ENCODE measurements at places on chromosomes 4 and X.

- DNase-seq = no peak
Observed at GRCh38 chrX:31240982-31241381, 169.1 kb upstream of the FTHL17 start.

- DNase-seq = no peak
Observed at GRCh38 chr4:138688408-138689085, 327.0 kb upstream of the NOCT start.

GRCh38 chrX:150332023-150332422, 31.1 kb upstream of the MAMLD1 start:
- DNase-seq = no peak

- DNase-seq = no peak
Observed at GRCh38 chr4:102438396-102439235, 62.5 kb upstream of the NFKB1 start.

DNA sequence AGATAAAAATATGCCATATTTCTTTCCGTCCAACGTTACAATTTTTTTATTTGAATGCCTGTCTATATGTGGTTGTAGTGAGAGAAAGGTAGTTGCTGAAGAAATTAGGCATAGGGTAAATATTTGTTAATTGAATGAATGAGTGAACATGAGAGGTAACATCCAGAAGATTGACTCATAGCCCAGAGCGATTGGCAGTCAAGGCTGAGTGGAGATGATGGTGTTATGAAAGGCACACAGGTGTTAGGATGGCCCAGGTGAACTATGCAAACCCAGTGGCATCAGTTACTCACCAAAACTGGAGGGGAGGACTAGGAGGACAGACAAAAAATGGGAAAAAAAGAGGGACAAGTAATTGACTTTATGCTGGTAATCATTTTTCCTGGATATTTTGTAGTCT, 31.7 kb upstream of the SPRY1 start:
- DNase-seq = no peak

GRCh38 chr4:2082118-2082517, 23.0 kb downstream of the NAT8L start:
- DNase-seq = no peak

GRCh38 chr4:4640692-4641091, 98.8 kb upstream of the STX18 start:
- no peak for DNase-seq

GRCh38 chrX:154750301-154751202, at the start of gene GAB3:
GAB3 (minus strand) TSS chrX:154751077; CDS start chrX:154751025, 52 bp downstream.
- DNase-seq = peak; percentile 63

DNA sequence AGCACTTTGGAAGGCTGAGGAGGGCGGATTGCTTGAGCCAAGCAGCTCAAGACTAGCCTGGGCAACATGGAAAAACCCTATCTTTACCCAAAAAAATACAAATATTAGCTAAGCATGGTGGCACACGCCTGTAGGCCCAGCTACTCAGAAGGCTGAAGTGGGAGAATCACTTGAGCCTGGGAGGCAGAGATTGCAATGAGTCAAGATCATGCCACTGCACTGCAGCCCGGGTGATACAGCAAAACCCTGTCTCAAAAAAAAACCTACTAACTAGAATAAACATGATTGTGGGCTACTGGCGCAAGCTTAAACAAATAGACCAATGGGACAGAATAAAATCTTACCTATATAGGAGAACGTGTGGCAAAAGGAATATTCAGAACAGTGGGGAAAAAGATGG, 7.3 kb downstream of the CDKL2 start:
- DNase-seq = no peak

- DNase-seq = no peak
Observed at GRCh38 chr4:26839534-26839951, 21.1 kb upstream of the STIM2 start.

DNA sequence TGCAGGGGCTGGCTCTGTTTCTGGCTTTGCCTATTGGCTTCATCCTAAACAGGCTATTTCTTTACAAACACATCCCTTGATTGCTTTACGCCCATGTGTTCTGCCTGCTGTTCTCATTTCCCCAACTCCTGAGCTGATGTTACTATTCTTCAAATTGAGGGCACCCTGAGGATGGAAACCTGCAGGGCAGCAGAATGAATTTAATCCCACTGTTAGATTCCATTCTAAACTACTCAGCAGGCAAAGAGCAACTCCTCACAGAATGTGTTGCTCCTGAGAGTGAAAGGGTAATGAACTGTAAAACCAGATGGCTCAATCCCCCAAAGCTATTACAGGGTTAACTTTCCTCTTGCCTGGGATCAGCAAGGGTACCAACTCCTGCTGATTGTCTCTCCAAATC, 75.7 kb downstream of the ANKRD50 start:
- DNase-seq = no peak

DNA sequence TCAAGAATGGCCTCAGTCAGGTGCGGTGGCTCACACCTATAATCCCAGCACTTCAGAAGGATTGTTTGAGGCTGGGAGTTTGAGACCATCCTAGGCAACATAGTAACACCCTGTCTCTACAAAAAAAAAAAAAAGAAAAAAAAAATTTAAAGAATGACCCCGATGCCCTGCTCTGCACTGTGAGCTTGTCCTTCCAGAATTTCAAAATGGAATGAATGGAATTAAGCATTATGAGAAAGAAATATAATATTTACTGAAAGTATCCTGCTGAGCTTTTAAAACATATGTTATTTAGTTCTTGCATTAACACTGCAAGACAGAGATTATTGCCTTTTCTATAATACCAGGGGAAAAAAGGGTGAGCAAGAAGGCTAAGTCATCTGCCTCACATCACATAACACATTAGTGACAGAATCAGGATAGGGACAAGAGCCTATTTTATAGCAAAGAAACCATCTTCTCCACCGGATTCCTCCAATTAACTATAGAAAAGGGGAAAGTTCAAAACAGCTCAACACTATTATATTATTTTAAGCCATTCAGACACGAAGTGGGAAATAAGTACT, 41.9 kb upstream of the GAB1 start:
- no peak for DNase-seq

GRCh38 chrX:11555759-11556158, 110.0 kb downstream of the ARHGAP6 start:
- DNase-seq = no peak

- no peak for DNase-seq
Observed at GRCh38 chr4:119490335-119490734, 138.3 kb downstream of the PDE5A start.

GRCh38 chr4:139458543-139458942, 4.6 kb downstream of the RAB33B start:
- DNase-seq = no peak

DNA sequence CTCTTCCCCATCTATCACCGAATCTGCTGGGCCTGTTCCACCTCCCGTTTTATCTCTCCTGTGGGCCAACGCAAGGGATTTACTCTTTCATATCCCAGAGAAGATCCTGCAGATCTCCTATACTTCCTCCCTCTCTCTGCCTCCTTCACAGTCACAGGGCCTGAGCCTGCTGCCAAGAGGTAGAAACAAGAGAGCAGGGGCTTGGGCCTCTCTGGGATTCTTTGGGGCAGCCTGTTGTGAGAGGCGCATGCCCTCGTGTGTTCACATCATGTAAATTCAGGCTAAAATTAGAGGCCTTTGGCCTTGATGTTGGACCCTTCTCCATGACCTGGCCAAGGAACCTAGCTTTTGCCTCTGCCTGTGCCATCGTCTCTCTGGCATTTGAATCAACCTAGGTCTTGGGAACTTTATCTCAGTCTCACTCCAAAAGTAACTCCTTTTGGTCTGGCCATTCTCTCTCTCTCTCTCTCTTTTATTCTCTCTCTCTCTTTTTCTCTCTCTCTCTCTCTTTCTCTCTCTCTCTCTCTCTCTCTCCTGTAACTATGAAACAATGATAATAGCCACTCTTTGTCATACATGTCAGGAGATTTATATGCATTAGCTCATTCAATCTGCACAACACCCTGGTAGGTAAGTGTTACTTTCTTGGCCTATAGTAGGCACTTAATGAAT, 20.0 kb upstream of the EFNB1 start:
- DNase-seq = no peak

DNA sequence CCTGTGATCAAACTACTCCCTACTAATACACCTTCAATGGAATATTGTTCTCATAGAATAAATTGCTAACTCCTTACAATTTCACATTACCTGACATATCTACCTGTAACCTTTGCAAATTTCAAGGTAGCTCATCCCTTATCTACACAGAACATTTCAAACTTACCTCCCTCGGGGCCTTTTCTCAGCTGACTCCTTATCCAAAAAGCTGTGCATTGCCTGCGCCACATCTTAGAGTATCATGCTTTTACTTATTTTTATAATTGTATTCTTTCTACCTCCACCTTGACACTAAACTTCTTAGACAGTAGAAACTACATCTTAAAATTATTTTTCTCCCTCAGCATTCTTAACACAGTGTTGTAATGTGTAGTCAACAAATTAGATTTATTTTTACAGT, 198.5 kb downstream of the FBXO8 start:
- DNase-seq = no peak

- DNase-seq = no peak
Observed at GRCh38 chr4:2648159-2648814, 107.8 kb downstream of the TNIP2 start.

DNA sequence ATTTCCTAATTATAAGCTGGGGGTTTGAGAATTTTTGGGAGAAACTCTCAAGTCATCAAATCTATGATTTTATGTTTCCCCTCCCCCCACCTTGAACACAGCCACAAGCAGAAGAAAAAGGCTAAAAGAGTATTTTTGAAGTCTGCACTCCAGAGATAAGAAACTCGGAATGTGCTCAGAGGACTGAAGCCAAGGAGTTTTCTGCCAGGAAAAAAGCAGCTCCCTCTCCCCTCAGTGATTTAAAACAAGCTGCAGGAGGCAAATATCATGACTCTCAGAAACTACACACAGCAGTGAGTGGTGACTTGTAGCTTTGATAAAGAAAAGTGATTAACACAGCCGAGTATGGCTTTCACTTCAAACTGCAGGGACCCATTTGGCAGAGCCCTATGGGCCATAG, 800.2 kb upstream of the FTHL17 start:
- DNase-seq = no peak

GRCh38 chr4:88033309-88033708, 25.9 kb downstream of the PKD2 start:
- peak; percentile 33 for DNase-seq

DNA sequence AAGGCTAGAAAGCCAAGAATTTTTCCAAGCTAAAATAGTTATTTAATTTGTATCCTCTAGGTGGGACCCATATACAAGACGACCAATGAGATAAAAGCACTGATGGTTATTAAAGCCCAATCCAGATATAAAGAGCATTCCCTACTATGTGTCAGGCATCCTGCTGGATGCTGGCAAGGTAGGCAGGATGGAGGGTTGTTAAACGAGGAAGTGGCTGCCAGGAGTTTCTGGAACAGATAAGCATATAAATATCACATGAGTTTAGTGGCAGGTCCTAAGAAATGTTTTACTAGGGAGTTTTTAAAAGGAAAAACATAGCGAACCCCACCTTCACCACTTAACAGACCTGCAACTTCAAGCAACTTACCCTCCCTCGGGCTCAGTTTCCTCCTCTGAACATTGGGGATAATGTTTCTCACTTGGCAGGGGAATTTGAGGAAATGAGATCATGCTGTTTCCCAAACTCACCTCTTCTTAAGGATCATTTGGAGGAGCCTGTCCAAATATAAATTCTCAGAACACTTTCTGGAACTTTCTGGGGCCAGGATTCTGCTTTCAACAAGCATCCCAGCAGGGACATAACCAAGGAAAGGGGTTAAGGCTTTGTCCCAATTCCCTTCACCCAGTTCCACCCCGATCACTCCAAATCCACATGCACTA, 94.3 kb upstream of the LDB2 start:
- no peak for DNase-seq

GRCh38 chrX:131739823-131740222, 195.9 kb downstream of the OR13H1 start:
- DNase-seq = no peak

- peak; percentile 9 for DNase-seq
Observed at GRCh38 chr4:74874753-74875367, 58.1 kb upstream of the PARM1 start.

DNA sequence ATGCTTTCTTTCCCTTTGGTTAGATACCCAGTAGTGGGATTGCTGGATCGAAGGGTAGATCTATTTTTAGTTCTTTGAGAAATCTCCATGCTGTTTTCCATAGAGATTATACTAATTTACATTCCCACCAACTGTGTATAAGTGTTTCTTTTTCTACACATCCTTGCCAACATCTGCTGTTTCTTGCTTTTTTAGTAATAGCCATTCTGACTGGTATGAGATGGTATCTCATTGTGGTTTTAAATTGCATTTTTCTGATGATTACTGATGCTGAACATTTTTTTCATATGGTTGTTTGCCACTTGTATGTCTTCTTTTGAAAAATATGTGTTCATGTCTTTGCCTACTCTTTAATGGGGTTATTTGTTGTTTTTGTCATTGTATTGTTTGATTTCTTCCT, 6.6 kb upstream of the AGA start:
- no peak for DNase-seq

DNA sequence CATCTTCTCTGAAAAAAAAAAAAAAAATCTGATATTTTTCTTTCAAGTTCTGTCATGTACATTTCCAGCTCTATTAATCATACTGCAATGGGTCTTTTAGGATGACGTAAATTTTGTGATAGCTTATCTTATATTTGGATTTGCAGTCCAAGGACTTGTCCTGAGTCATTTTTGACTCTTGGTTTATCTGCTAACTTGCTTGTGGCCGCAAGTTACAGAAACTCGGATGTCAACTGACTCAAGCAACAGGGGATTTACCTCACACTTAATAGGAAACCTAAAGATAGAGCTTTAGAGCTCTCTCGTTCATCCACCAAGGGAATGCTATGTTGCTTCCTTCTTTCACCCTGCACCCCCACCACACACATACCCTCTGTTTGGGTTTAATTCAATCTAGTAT, 1433.8 kb upstream of the TENM3 start:
- no peak for DNase-seq

- no peak for DNase-seq
Observed at GRCh38 chr4:77126809-77127208, 30.2 kb upstream of the CCNG2 start.

- DNase-seq = no peak
Observed at GRCh38 chr4:21801661-21802385, 146.7 kb downstream of the KCNIP4 start.

DNA sequence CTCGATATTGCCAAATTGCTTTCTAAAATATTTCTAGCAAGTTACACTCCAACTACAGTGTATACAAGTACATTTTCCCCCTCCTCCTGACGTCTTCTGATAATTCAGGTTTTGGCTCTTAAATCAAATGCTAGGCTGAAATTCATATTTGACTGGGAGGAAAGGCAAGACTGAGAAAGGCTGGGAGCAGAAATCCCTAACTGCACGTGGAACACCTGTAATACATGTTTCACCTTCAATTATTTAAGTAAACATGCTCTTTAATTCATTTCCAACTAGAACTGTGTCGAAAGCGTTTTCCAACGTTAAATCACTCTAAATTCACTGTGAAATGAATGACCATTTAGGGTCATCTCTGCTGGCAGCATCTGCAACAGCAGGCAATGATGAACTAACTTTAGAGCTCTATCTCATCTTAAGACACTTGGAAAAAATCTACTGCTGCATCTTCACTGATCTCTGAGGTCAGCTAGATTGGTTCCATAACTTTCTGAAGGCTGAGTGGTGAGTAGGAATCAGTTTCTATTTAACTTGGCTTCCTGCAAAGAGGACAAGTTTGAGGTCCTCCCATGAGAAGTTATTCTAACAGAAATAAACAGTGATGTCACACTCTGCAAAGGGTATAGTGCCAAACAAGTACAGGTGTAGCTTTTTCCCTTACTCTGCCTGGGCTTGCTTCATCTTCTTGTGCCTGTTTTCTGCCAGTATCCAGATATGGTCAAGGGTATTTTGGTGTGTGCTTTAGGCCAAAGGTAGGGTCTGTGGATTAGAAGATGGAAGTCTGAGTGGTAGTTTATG, 144.3 kb upstream of the PAK3 start:
- no peak for DNase-seq

- no peak for DNase-seq
Observed at GRCh38 chr4:100797791-100798190, 280.0 kb upstream of the EMCN start.

All from CD4-positive, alpha-beta T cell treated with Interleukin-17A for 4 hours (primary cell).